GM23248 (cell line): ENCODE measurements at places on chromosomes 7 and 10. TPM values are rescaled to one million over a fixed set of nuclear protein-coding genes. Genes with fewer than 3 reads are reported as not detected.
A peak's percentile ranks its signal among the peaks of the same experiment; 100 is the strongest.

PVRIG gene
- total RNA-seq = not detected in 2 replicates

PON3 gene
- 1.4 TPM in 1 of 2 replicates, not detected in the other for total RNA-seq

SKIDA1 gene
- not detected in 2 replicates for total RNA-seq

GRCh38 chr7:37493123-37493522 lies 44.5 kb upstream of the ELMO1 start:
- DNase-seq = no peak

DNA sequence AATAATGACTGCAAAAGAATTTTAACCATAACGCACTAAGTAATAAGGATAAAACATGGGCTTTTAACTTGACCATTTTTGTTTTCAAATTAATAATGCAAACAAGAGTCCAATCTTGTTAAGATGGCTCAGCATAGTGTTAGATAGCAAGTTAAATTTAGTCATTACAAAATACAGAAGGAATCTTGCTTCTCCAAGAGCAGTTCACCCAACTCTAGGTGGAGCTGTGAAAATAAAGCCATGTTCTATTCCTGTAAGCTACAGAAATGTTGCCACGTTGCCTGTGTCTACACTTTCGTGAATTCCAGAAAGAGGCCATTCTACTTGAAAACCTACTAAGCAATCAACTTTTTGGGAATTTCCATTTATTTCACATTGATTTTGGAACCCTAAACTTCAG lies 191.9 kb downstream of the SFMBT2 start:
- DNase-seq = peak; percentile 50
